ENCODE measurements at places on chromosomes 7 and 10.

DNA sequence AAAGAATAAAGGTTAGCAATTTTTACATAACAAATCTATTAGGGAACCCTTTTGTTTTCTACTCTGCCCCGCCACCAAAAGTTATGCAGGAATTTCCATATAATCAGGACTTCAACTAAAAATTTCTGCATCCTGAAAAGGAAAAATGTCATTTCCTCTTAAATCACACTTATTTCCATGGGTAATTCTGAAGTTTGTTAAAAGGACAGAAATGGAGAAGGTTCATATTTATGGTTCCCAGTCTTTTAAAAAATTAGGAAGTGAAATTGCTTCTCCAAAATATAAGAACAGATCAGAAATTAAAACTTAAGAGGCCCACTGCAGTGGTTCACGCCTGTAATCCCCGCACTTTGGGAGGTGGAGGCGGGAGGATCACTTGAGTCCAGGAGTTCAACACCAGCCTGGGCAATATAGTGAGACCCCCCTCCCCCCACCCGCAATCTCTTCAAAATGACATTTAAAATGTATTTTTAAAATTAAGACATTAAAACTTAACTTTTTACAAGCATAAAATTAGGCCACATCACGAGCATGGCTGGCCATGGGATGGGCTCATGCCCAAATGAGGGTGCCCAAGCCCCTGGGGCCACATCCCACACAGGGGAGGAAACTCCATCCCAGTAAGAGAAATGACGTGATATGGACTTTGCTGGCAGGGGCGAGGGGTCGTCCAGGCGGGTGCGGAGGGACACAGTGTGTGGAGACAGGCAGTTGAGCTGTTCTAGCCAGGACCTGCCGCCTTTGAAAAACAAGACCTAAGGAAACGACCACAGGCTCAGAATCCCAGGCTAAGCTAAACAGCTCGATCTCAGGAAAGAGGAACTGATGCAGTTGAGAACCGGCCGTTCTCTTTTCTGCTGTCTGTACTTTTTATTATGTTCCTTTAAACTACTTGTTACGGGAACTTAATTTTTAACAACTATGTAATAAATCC is 51.3 kb upstream of the NFE2L3 start:
- peaks cover 11% of the 10 kb centered on the region for H3K4me1 ChIP-seq
- no peak overlapping the region for H3K27ac ChIP-seq
- no peak overlapping the region for H3K4me3 ChIP-seq
- DNase-seq = no peak
- H3K36me3 ChIP-seq = no peaks in the 10 kb centered on the region

GRCh38 chr7:30634634-30635201 is 40.0 kb downstream of the GARS1 start:
- no peak overlapping the region for H3K4me3 ChIP-seq
- H3K4me1 ChIP-seq = peaks cover 16% of the 10 kb centered on the region
- no peak for DNase-seq
- H3K27ac ChIP-seq = no peak overlapping the region
- no peaks in the 10 kb centered on the region for H3K27me3 ChIP-seq
- H3K36me3 ChIP-seq = peaks cover 28% of the 10 kb centered on the region

GRCh38 chr7:39428221-39428620 is 138.0 kb upstream of the YAE1 start:
- no peak for DNase-seq
- H3K4me1 ChIP-seq = no peaks in the 10 kb centered on the region
- no peak overlapping the region for H3K4me3 ChIP-seq

- H3K4me3 ChIP-seq = no peak overlapping the region
- no peaks in the 10 kb centered on the region for H3K36me3 ChIP-seq
- DNase-seq = no peak
- H3K27me3 ChIP-seq = peaks cover 12% of the 10 kb centered on the region
- H3K27ac ChIP-seq = no peak overlapping the region
Measured at GRCh38 chr10:122014652-122015248, 25.8 kb downstream of the TACC2 start.

GRCh38 chr7:140206616-140207389 is 30.0 kb upstream of the KDM7A start:
- no peak overlapping the region for H3K4me3 ChIP-seq
- no peaks in the 10 kb centered on the region for H3K36me3 ChIP-seq
- peaks cover 13% of the 10 kb centered on the region for H3K27me3 ChIP-seq
- no peak for DNase-seq

- no peaks in the 10 kb centered on the region for H3K36me3 ChIP-seq
- H3K4me1 ChIP-seq = peaks cover 4% of the 10 kb centered on the region
- H3K4me3 ChIP-seq = no peak overlapping the region
- H3K27me3 ChIP-seq = peaks cover 10% of the 10 kb centered on the region
Measured at GRCh38 chr7:140084972-140085371, 22.2 kb upstream of the PARP12 start.

DNA sequence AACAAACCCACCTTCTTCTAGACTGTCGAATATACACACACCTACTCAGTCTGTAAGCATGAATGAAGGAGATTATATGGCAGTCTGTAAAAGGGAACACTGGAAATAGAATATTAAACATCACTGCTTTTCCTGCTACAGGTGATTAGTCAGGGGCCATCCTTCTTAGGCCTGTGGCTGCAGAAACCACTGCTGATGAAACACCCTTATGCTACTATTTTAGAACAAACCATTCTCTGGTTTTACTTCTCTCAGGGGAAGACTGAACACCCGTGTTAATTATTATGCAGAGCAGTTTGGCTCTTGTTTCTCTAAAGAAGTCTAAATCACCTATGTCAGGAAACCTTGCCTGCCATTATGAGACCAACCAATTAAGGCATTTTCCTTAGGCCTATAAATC is 351.1 kb upstream of the KLF6 start:
- H3K36me3 ChIP-seq = no peaks in the 10 kb centered on the region
- H3K27me3 ChIP-seq = no peaks in the 10 kb centered on the region
- no peak for DNase-seq
- H3K4me3 ChIP-seq = no peak overlapping the region
- no peak overlapping the region for H3K27ac ChIP-seq
- peaks cover 2% of the 10 kb centered on the region for H3K4me1 ChIP-seq

DNA sequence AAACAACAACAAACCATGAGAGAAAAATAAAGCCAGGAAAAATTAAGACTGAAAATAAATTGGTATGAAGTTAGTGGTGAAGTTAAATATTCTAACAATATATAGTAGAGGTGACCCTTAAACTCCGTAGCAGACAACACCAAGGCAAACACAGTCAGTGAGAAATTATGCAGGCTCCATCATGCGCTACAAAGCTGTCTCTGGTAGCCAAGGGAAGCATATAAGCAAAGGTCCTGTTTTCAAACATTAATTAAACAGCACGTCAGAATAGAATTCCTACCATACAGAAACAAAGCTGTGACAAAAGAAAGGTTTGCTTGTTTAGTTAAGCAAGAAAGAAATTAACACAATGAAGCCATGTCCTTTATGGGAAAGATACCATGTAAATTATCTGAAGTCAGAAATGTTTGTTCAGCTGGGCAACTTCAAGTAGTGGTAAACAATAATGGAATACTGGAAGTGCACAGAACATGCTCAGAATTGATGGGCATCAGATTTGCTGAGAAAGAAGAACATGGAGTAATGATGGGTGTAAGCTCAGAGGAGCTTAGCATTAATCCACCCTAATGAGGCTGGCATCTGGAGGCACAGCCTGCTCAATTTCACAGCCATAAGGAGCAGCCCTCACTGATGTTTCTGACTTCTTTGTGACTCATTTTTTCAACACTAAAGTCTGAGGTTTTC is 75.7 kb downstream of the IGF2BP3 start:
- peaks cover 38% of the 10 kb centered on the region for H3K4me1 ChIP-seq
- DNase-seq = no peak
- peak overlapping the region; percentile 88 for H3K27ac ChIP-seq
- H3K36me3 ChIP-seq = peaks cover 8% of the 10 kb centered on the region
- no peaks in the 10 kb centered on the region for H3K27me3 ChIP-seq

DNA sequence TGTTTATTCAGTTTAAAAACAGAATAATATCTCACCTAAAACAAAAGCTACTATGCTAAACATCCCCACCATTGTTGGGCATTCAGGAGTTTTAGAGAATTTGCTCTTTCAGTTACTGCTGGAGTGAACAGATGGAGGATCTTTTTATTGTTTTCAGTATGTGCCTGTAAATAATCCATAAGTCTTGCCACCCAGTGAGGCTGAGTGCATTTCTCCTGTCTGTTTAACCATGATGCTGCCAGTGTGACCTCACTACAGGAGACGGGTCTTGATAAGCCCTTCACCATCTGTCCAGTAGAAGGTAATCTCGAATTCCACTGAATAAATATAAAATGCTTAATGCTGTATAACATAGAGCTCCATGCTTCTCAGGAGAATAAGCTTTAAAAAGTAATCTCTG is 430.9 kb downstream of the POM121L12 start:
- H3K4me3 ChIP-seq = no peak overlapping the region
- no peaks in the 10 kb centered on the region for H3K27me3 ChIP-seq
- no peaks in the 10 kb centered on the region for H3K36me3 ChIP-seq
- no peaks in the 10 kb centered on the region for H3K4me1 ChIP-seq
- H3K27ac ChIP-seq = no peak overlapping the region

- DNase-seq = no peak
- H3K36me3 ChIP-seq = no peaks in the 10 kb centered on the region
- peaks cover 59% of the 10 kb centered on the region for H3K27me3 ChIP-seq
- H3K4me3 ChIP-seq = no peak overlapping the region
- peaks cover 11% of the 10 kb centered on the region for H3K4me1 ChIP-seq
Measured at GRCh38 chr10:101052285-101052684, 9.5 kb upstream of the KAZALD1 start.

DNA sequence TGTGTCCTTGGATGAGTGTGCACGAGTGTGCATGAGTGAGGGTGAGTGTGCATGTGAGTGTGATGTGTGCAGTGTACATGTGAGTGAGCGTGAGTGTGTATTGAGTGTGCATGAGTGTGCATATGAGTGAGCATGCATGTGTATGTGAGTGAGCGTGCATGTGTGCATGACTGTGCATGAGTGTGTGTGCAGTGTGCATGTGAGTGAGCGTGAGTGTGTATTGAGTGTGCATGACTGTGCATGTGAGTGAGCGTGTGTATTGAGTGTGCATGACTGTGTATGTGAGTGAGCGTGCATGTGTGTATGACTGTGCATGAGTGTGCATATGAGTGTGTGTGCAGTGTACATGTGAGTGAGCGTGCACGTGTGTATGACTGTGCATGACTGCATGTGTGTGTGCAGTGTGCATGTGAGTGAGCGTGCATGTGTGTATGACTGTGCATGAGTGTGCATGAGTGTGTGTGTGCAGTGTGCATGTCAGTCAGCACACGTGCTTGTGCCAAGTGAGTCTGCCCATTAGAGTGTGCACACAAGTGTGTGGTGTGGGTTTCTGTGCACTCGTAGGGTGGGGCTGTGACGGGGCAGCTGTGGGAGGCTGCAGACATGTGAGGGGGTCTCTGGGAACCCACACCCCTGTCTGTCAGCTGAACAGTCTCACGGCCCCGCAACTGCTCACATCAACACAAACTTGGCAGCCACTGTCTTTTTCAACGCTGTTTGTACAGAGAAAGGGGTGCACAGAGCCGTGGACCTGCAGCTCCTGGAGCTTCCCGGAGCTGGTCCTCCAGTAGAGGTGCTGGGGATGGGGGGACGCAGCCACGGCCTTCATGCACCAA is 14.8 kb downstream of the FOXL3 start:
- H3K27ac ChIP-seq = no peak overlapping the region
- no peaks in the 10 kb centered on the region for H3K36me3 ChIP-seq
- H3K4me1 ChIP-seq = no peaks in the 10 kb centered on the region
- no peak overlapping the region for H3K4me3 ChIP-seq
- no peak for DNase-seq
